ENCODE measurements at places on chromosomes 7 and 10. TPM values are rescaled to one million over a fixed set of nuclear protein-coding genes. Genes with fewer than 3 reads are reported as not detected.

- no peak for DNase-seq
Measured at GRCh38 chr10:110680273-110681020, 36.3 kb downstream of the RBM20 start.

Gene TMEM72
- total RNA-seq = not detected

GRCh38 chr7:99120916-99121315 lies 23.0 kb downstream of the SMURF1 start:
- DNase-seq = no peak

Gene ANKRD2
- 0.11 TPM for total RNA-seq

DNA sequence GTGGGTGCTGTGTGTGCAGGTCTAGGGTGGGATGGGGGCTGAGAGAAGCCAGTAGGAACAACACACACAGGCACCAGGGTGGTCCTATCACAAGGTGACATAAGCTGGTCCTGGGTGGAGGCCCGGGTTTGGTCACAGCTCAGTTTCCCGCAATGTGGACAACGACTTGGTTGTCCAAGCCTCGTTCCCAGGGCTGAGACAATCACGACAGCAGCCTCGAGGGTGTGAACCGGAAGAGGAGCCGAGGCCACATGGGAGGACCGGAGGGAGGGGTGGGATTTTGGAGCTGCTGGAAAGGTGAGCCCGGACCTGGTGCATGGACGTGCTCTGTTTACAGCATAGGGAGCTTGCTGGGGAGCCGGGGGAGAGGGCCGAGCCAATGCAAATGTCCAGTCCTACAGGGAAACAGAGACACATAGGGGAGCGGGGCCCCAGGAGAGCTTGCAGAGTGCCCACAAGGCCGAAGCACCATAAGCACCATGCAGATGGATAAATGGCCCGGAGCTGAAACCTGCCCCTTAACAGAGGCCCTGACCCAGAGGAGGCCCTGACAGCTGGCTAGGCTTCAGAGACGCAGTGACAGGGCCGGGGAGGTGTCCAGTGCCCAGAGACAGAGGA lies 92.8 kb downstream of the PRKAG2 start:
- DNase-seq = no peak

DNA sequence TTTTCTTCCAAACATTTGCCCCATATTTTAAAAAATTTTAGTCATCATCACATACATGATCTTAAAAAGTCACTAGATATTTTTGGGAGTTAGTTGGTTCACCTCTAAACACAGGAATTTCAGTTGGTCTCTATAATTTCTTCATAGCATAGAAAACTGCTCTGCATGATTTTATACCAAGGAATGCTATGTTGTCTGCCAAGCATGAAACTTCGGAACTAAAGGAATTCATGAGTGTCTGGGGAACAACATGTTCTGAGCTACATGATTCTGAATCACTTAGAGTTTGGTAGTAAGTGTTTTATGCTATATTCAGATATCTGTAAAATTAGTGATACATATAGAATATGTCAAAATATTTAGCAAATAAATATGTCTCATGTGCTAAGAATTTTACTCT lies 957.8 kb downstream of the GATA3 start:
- DNase-seq = peak; percentile 60

DNA sequence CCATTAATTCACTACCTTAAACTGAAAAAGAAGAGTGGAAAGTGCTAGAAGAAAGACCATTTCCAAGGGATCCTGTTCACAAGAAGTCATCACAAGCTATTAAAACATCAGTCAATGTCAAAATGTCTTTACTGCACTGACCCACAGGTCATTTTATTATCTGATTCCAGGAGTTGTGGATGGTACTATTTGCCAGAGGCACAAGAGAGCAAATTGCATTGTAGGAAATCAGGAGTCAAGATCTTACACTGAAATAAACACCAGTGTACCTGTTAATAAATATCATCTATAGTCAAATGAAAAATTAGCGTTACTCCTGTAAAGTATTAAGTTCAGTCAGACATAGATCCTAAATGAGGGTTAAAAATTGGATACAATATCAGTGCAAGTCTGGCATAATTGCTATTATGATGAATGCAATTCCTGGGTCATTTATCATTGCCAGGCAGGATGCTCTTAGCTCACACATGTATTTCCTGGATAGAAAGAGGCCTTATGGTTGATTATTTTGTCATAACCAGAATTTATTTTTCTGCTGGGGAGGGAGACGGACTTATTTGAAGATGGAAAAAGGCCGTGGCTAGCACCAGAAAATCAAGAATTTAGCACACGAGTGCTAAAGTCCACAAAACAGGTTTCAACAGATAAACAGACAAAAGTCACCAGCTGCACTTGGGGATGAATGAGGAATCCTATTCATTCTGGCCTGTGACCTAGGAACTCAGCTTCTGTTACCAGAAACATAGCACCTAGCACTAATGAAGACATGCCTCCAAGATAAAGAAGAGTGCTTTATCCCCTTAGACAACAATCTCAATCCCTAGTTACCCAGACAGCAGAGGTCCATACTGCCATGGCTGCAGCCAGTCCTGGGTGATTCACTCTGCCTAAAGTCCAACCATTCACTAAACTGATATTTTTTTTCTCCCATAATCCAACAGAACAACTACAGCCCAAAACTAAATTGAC lies 683.1 kb upstream of the POM121L12 start:
- no peak for DNase-seq

- DNase-seq = no peak
Measured at GRCh38 chr10:113285305-113285704, 267.5 kb upstream of the HABP2 start.

Gene MYL7
- not detected for total RNA-seq

GRCh38 chr10:131563411-131563810 lies 251.9 kb upstream of the TCERG1L start:
- DNase-seq = no peak

DNA sequence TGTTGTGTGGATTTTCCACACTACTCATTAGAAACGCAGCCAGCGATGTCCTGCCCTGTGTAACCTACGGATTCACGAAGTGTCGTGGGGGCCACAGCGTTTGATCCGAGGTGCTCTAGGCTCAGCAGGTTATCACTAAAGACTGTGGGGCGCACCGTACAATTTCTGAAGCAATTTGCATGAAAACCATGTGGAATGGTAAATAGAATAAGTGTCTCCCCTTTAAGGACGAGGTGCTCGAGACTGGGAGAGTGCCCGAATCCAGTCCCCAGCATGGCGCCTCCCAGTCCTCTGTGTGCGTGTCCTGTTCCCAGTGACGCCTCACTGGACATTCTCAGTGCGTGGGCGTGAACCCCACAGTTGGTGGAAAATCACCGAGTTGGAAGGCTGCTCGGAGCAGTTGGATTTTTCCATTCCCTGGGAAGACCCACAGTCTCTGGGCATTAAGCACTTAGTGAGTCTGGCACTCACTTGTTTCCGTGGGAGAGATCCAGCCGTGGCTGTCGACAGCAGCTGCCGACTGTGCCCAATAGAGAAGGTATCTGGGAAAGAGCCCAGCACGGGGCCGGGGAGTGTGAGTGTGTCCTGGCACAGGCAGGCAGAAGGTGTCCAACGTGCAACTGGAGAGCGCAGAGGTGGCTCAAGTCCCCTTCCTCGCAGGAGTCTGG lies 37.0 kb downstream of the PFKP start:
- no peak for DNase-seq

- DNase-seq = no peak
Measured at GRCh38 chr10:558891-559766, 130.3 kb downstream of the DIP2C start.
